ENCODE measurements at places on chromosomes 1 and 21.

DNA sequence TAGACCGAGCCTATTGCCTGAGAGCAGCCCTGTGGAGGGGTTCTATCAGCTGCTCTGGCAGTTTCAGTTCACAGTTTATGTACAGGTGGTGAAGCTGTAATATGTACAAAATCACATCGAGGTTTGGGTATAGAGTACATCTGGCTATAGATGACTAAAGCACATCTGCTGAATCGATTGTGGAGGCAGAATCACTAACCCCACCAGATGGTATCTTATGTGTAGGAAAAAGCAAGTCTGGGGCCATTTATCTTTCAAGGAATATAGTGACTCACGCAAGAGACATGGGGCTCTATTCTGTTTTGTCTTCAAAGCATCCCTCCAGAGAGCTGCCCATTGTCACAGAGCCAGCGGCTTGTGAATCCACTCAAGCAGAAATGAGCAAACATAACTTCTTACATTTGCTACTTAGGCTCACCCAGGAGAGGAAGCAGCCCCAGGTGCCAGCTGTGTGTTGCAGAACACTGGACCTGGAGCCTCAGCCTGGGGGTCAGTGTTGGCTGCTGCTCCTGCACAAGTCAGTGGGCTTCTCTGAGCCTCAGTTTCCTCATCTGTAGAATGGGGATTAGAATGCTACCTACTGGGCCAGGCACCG, 21.3 kb downstream of the MIIP start:
- DNase-seq: peak; percentile 91

DNA sequence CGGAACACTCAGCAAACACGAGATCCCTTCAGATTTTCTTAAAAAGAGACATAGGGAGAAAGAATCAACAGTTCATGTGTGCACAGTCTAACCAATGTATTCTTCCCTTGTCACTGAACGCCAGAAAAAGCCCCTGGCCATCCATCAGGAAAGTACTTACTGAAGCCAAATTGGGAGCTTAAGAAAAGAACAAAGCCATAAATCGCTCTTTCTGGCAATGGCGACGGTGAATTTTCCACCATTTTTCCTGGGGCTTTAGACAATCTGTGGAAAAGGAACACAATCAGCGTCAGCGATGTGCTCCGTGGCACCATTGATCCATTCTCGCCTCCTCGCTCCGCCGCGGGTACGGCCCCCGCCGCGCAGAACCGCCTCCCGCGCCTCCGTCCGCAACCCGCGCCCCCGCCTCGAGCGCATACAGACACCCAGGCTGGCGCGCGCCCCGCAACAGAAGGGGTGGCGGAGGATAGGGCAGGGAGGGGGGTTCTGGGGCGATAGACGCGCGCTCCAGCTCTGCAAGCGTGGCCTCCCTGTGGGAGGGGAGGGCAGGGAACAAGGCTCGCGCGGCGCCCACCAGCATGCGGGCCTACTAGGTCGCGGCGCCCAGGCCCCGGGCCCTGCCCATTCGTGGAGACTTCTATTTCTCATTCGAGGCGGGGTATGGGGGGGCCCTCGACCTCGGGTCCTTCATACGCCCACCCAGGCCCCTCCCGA, 440 bp downstream of the PIGP start:
- DNase-seq: peak; percentile 84

- DNase-seq: no peak
Measured at GRCh38 chr1:164733070-164733469, 174.1 kb downstream of the PBX1 start.

DNA sequence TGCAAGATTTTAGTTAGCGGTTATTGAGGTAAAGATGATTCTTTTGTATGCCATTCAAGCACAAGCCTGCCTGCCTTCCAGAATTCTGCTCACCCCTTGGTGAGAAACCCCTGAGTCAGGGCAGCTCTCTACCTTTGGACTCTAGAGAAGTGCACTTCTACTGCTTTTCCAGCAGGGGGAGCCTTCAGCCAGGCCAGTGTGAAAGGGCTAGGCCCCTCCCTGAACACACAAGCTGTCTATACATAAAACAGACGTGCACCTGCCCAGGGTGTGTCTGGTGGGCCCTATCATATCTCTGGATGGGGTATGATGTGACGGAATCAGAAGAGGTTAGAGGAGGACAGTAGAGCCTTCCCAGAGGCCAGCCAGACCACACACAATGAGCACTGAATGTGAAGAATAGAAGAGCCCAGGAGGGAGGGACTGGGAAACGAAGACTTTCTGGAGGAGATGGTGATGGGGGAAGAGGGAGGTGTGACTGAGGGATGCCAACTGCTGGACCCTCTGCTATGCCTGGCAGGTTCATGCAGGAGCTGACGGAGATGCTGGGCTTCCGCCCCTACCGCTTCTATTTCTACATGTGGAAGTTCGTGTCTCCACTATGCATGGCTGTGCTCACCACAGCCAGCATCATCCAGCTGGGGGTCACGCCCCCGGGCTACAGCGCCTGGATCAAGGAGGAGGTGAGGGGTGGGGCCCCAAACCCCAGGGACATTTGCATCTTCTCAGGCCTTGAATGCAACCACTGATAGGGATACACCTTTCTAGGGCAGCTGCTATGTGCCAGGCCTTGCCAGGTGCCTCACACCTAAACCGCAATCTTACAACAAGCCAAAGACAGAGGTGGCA, 13.0 kb upstream of the KCNC4 start:
- peak; percentile 90 for DNase-seq

GRCh38 chr1:153203130-153203529, at the start of gene LELP1:
Gene LELP1, plus strand, starts transcription at chr1:153203430. Its CDS starts 1,278 bp downstream, at chr1:153204708.
- no peak for DNase-seq

GRCh38 chr1:18631496-18632217, 1.0 kb downstream of the PAX7 start:
- DNase-seq: no peak

GRCh38 chr1:61138921-61139774, 56.8 kb downstream of the NFIA start:
- DNase-seq: peak; percentile 63

DNA sequence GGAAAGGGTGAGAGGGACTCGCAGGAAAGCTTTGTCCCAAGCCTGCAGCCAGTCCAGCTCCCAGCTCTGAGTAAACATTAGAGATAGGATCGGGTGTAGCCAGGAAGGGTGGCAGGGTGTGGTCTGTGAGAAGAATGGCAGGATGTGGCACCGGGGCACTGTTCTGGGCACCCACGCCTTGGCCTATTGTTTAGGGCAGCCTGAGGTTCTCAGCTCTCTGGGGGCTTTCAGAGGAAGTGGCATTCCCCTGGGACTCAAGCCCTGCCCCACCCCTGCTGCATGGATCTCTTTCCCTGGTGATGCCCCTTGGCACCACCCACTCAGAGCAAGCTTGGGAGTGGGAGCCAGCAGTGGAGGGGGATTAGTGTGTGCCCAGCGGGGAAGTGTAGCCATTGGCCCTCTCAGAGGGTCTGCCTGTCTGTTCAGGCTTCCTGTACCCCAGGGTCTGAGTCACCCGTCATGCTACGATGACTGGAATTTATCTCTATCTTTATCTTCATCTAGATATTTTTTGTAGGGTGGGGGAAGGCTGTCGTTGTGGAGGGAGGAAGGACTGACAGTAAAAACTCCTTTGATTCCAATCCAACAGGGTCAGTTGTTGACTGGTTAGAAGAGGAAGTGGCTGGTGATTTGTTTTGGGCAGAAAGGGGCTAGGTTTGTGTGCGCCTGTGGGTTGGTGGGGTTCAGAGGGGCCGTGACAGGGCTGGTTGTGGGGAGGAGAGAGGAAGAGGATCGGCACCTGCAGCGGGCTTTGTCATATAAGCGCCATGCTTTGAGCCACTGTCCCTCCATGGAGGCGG, 31.6 kb downstream of the SOX13 start:
- no peak for DNase-seq

GRCh38 chr1:212179394-212180076, 105.7 kb upstream of the PPP2R5A start:
- DNase-seq: peak; percentile 90

GRCh38 chr1:19305880-19306279, 6.1 kb downstream of the AKR7A2 start:
- no peak for DNase-seq

DNA sequence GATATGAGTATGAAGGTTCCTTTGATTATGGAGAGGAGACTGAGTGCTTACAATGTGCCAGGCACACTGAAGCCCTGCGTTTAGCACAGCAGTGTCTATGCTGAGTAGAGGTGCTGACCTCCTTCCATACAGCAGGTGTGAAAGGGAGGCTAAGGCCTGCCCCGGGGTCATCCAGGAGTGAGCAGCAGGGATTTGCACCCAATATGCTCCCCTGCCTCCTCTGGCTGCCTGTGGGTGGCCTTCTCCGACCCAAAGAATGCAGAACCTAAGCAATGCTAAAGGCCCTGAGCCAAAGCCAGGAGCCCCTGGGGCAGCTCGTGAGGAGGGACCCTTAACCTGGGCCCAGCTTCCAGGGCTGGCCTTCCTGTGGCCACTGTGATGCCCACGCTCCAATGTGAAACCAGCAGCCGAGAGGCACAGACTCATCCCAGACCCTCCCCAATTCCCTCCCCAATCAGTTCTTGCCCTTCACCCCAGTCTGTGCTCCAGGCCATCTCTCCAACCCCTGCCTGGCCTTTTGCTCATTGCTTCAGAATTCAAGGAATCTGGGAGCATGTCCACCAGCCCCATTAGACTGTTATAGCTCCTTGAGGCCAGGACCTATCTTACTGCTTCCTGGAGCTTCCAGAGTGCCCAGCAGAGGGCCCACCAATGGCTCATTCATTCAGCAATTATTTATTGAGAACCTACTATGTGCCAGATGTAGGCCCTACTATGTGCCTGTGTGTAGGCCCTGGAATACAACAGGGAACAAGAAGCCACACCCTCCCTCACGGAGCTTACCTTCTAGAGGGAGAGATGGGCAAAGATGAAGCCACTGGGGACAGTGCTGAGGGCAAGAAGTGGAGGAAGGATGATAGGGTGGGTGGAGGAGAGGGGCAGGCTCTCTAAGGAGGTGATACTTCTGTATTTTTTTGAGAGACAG, 53.3 kb downstream of the TAS1R2 start:
- peak; percentile 48 for DNase-seq

DNA sequence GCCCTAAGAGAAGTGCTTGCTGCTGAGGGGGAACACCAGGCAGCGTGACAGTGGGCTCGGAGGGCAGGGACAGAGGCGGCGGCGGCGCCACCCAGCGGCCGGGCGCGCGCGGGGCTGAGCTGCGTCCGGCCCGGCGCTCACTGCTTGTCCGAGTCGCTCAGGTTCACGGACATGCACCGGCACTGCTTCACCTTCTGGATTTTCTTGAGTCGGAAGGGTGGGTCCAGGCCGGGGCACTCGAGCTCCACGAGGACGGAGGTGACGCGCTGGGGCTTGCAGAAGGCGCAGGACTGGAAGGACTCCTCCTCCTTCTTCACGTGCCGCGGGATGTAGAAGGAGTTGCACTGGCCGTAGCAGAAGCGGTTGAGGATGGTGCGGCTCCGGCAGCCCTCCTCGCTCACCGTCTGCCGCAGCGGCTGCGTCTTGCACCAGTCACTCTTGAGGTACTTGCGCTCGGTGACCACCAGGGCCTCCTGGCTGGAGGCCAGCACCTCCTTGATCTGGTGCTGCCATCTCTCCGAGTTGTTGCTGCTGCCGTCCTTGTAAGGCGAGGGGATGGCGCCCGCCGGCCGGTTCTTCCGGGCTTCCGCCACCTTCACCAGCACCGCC, 119.0 kb downstream of the GREM2 start:
- no peak for DNase-seq

DNA sequence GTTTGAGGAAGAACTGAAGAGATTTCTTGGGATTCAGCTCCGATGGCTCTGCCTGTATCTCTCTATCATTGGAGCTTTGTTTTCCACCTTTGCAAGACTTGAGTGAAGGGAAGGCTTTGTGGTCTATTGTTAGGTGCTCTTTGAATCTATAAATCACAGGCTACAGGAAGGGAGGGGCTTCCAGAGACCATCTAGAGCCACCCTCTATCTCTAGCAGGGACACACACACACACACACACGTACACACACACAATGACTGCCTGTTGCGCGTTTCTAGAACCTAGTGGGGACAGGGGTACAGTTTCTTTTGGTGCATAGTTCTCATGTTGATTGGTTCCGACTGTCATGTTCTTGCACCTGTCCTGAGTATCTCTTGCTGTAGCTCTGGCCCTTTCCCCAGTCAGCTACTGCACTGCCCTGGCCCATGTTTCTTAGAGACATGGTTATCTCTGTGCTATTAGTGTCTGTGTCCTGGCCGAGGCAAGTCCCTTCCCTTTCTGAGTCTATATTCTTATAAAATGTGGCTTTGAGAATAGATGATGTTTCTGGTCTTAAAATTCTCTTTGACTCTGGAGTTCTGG, 60.7 kb downstream of the MAN1C1 start:
- no peak for DNase-seq

DNA sequence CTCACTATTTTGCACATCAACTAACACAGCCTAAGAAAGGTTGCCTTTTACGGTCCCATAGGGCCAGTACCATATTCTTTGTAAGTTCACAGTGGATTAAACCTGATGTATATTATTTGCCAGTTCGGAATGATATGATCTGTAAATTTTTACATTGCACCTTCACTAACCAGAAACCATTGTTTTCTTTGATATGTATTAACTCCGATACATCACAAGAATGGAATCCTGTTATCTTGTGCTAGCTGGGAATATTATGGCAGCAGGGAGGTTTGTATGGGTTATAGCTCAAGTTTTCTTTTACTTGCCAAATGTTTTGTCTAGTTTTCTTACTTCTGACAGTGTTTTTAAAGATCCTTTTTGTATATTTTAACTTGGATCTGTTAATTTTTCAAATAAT, 51.4 kb upstream of the S1PR1 start:
- DNase-seq: no peak

GRCh38 chr1:81799939-81800694, 617 bp upstream of the ADGRL2 start:
- DNase-seq: peak; percentile 69

GRCh38 chr1:9551984-9552383, 12.7 kb downstream of the SLC25A33 start:
- DNase-seq: no peak

- DNase-seq: no peak
Measured at GRCh38 chr1:190322274-190322673, 155.4 kb downstream of the BRINP3 start.

DNA sequence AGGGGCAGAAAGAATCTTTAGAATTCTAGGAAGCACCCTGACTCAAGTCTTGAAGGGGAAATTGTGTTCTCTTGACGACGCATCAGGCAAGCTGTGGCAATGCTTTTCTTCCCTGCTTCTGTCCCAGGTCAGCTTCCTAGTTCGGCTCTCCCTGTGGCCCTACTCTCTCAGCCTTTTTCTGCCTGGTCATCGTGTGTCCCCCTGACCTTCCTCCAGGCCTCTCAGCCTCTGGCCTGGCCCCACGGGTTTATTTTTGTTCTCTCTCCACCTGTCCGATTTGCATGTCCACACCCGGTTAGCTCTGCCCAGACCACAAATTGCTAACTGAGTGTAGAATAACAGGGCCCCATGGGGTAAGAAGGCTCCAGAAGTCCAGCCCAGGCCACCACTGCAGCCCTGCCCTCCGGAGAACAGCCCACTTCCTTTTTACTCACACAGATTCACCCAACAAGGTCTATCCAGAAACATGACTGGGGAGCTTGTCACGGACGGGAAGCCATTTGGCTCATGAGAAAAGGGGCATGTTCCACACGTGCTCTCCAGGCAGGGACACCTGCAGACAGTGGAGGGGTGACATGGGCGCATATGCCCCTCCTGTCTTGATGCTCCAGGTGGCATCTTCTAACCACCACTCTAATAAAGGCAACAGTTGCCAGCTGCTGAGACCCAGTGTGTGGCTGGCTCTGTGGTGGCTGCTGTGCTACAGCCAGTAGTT, 9.8 kb downstream of the KCNN3 start:
- DNase-seq: no peak

- DNase-seq: no peak
Measured at GRCh38 chr21:43726686-43727518, 8.0 kb downstream of the PDXK start.

All from GM03348 (cell line).